ENCODE measurements at places on chromosomes 2 and 18.

DNA sequence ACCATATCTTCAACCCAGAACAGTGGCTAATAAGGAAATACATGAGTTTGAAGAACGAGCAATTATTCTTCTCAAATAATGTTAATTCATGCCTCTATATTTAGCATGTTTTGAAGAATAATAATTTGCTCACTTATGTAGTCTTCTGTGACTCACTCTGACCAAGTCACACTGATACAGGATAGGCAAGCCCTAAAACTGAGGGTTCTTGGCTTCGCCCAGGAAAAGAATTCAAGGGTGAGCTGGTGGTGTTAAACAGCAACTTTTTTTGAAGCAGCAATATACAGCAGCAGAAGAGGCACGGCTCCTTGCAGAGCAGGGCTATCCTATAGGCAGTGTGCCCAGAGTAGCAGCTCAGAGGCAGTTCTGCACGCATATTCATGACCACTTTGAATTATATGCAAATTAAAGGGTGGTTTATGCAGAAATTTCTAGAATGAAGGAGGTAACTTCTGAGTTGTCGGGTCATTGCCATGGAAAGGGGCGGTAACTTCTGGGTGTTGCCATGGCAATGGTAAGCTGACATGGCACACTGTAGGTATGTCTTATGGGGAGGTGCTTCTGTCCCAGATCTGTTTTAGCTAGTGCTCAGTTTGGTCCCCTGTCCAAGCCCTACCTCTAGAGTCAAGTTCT, 200.6 kb downstream of the RND3 start:
- DNase-seq, result no peak

GRCh38 chr2:237956402-237956736, 10.4 kb upstream of the UBE2F start:
- DNase-seq, result no peak

GRCh38 chr2:120206022-120206581, 17.1 kb downstream of the TMEM185B start:
- DNase-seq, result no peak

GRCh38 chr2:40213071-40213470, 238.8 kb downstream of the SLC8A1 start:
- no peak for DNase-seq

GRCh38 chr2:147150241-147150635, 694.6 kb upstream of the ACVR2A start:
- DNase-seq, result no peak

Data from amygdala (tissue), 56 donors.